Activated CD8-positive, alpha-beta memory T cell treated with anti-CD3 and anti-CD28 coated beads, Interleukin-2, amount 10 ng/mL, durations not matched to agents 7 days and 5 days (primary cell): ENCODE measurements at places on chromosomes 1 and 21. TPM values are rescaled to one million over a fixed set of nuclear protein-coding genes. Genes with fewer than 3 reads are reported as not detected.

GRCh38 chr1:59272507-59272906 is 24.4 kb upstream of the FGGY start:
- H3K4me1 ChIP-seq: peaks cover 18% of the 10 kb centered on the region
- peaks cover 9% of the 10 kb centered on the region for H3K27me3 ChIP-seq
- H3K27ac ChIP-seq: no peak overlapping the region
- DNase-seq: no peak
- no peak overlapping the region for H3K4me3 ChIP-seq

DNA sequence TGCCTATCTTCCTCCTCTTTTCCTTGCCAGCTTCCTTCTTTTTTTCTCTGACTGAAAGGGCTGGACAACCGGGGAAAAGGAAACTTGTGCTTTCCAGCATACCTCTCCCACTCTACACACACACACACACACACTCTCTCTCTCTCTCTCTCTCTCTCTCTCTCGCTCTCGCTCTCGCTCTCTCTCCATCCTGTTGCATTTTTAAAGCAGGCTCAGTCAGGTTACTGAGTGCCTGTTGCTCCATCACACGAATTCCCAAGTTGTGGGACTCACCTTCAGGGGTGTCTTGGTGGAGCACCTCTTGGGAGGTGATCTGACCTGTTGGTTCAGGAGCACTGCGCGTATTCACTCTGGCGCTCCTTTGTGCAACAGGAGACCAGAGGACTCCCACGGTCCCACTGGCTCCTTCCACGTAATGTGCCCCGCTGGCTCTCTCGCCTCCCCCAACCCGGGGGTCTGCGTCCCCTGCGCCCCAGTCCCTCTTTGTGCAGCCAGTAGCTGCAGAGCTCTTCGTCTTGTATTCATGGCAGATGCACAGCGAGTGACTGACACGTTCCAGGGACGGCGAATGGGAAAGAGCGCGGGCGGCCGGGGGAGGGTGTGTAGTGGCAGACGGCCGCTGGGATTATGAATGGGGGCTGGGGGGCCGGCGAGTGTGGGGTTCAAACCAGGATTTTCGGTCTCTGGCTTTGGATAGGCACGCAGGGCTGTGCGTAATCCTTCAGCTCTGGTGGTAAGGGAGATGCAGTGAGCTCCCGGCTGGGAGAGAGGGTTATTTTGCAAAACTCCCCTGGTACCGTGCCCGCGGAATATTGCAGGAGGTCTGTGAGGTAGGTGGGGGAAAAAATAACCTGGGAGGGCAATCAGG is 660 bp upstream of the PDE4B start:
- peaks cover 8% of the 10 kb centered on the region for H3K36me3 ChIP-seq
- peaks cover 16% of the 10 kb centered on the region for H3K4me1 ChIP-seq
- H3K27me3 ChIP-seq: peaks cover 81% of the 10 kb centered on the region
- no peak overlapping the region for H3K27ac ChIP-seq

Gene RAB25
- not detected for total RNA-seq

Gene KCNAB2
- 368 TPM for total RNA-seq

DNA sequence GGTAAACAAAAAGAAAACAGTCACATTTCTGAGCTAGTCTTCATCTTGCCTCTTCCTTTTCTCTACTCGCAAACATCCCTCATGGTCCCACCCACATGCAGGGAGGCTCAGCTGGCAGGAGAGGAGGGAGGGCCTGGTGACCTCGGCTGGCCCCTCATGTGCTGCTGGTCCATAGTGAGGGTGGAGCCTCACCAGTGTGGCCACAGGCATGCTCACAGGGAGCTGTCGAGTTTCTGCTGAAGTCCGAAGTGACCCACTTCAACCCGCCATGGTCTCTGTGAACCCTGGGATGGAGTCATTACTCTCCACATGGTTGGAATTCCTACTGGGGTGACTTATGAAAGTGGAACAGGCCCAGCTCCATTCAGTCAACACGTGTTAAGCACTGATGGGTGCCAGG is 253.4 kb downstream of the RHOU start:
- DNase-seq: no peak
- H3K27me3 ChIP-seq: peaks cover 12% of the 10 kb centered on the region
- no peak overlapping the region for H3K27ac ChIP-seq
- no peak overlapping the region for H3K4me3 ChIP-seq
- no peaks in the 10 kb centered on the region for H3K36me3 ChIP-seq
